ENCODE measurements at places on chromosomes 5 and 9.

DNA sequence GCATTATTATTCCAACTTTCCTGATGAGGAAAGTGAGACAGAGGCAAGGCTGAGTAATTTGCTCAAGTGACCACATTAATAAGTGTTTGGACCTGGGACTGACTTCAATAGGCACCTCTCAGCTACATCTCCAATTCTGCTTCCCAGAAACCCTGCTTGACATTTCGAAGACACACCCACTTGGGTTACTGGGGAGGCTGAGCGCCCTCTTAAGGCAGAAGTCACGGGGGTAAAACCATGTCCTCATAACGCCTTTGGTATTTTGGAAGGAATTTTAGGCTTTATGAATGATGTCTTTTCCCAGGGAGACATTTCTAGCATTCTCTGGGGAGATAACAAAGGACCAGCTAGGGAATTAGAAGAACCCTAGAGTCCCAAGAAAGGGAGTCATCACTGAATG lies 53.3 kb downstream of the TRPC7 start:
- DNase-seq = no peak

DNA sequence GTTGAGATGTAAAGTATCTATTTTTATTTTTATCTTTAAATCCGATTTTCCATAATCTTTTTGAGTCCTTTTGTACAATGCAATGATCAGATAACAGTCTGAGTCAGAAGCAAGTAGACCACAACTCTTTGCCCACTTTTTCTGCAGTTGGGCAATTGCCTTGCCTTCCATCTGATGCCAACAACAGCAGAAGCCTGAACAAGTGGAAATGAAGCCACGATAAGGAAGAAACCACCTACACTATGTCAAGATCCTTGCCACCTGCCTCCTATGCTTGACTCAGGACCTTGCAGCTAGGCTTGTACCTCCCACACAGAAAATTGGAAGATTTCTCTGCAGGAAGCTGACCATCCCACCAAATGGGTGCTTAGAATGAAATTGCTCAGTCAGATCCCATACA lies 78.6 kb downstream of the ANXA1 start:
- no peak for DNase-seq

- no peak for DNase-seq
Measured at GRCh38 chr5:94094793-94095441, 353.5 kb upstream of the POU5F2 start.

DNA sequence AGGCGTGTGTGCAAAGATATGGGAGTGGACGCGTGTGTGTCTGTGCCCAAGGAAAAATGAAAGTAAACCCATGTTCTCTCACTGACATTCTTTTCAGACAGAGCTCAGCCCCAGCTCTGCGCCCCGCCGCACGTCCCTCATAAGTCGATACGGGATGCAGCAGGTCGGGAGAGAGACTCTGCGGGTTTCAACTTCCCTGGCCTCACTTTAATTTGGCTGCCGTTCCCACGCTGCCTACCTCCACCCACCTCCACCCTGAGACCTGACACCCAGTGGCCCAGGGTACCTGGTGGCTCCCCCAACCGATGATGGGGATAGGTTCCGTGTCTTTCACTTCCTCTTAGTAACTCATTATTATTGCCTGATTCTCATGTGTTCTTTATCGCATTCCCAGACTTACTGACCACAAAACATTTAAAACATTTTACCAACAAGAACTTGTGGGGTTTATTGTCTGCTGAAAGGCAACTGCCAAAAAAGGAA lies 19.4 kb downstream of the LHX2 start:
- DNase-seq = no peak

- no peak for DNase-seq
Measured at GRCh38 chr5:172110921-172111851, 76.8 kb downstream of the STK10 start.

GRCh38 chr9:72948575-72949243 lies 4.1 kb downstream of the ALDH1A1 start:
- DNase-seq = no peak

GRCh38 chr9:504921-505740 lies 290.5 kb downstream of the DOCK8 start:
- peak; percentile 40 for DNase-seq

GRCh38 chr5:163309914-163310313 lies 127.5 kb upstream of the CCNG1 start:
- DNase-seq = no peak

- no peak for DNase-seq
Measured at GRCh38 chr5:62771341-62771740, 192.7 kb downstream of the LRRC70 start.

DNA sequence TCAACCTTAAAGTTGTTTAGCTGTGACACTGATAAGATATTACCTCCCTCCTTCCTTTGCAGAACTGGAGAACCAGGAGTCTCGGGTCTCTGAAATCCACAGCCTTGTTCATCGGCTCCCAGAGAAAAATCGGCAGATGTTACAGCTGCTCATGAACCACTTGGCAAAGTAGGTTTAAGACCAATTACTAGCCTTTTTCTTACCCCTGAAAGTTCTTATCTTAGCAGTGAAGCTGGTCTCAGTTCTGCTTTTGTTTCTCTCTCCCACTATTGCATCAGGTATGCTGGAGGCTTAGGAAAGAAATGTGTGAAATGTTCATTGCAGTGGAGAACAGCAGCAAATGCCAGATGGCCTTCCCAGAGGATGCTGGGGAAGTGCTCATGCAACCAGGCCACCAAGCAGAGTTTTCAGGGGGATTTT lies 287.4 kb downstream of the ARHGAP26 start:
- DNase-seq = no peak

Data from NCI-H82 (cell line).